Foreskin keratinocyte (primary cell): ENCODE measurements at places on chromosomes 2 and 18.

DNA sequence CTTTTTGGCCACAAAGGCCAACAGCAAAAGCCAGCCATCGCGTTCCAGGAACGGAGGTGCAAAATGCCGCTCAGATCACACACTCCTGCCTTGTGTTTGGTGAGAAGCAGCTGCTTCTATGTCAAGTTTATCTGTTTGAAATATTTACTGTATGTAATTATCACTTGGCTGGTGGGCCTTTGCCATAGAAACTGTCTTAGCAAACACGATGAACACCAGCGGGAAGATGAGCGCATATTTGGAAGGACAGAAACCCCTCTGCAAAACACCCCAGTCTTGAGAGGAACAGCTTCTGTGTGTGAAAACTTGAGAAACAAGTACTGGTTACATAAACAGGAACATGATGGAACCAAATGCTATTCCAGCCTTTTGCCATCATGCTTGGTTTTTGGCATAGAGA lies 59.7 kb downstream of the SCG2 start:
- DNase-seq, result no peak

- no peak for DNase-seq
These were observed 18.6 kb downstream of the SF3B1 start for GRCh38 chr2:197416268-197416667.

GRCh38 chr2:222960126-222960525 lies 91.9 kb upstream of the KCNE4 start:
- peak; percentile 30 for DNase-seq

DNA sequence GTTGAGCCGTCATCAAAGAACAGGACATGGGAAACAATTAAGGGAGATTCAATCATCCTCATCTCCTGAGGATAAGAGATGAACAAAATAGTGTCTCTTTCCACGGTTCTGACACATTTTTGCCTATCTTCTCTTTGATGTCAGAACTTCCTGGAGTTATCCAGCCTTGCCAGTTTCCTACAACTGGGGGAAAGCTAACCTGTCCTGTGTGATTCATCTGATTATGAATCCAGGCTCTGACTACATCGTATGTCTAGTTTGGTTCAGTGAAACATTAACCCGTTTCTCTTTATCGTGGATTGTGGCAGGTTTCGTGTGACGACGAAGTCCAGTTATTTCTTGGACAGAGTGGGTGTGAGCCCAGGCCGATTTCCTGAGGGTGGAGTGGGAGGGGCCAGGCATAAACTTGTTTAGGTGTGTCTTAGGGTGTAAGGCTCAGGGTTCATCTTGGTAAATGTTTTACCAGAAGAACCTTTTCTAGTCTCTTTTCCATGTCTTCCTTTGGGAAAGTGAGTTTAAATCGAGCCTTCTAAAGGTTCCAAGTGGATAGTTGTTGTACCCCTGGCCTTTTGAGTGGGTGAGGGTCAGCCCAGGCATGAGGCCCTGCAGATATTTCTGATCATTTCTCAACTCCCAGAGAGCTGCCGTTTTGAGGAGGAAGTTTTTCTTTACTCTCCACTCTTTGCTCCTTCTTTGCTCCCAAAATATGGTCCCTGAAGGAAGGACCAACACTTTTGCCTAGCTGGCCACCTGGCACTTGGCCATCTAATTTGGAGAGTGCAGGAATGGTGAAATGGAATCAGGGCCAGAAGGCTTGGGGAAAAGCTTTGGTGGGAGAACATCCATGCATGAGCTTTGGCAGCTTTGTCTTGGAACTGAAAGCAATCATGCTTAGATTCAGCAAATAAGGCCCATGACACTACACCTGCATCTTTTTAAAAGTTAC lies 50.4 kb upstream of the FZD5 start:
- no peak for DNase-seq

DNA sequence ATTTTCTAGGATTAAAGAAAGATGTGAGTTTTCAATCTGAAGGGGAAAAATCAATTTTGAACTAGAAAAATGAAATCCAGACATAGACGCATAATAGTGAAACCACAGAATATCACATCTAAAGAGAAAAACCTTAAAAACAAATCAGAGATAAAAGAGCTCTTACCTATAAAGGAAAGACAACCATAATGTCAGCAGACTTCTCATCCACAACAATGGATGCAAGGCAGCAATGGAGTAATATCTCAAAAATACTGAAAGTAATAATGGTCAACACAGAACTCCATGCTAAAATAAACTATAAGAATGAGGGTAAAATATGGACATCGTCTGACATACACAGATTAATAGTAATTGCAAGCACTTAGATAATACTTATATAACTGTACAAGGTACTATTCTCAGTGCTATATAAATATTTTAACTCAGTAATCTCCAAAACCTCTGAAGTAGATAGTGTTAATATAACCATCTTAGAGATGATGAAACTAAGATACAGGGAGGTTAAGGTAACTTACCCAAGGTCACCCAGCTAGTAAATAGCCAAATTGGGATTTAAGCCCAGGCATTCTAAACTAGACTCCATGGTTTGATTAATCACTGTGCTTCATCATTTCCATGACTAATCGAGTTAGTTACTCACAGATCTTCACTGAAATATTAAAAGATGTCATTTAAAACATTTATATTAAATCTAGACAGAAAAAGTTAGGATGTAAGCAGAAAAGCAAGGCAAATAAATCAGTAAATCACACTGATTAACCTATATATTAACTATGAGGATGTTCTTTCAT lies 89.4 kb upstream of the SPTBN1 start:
- peak; percentile 38 for DNase-seq

GRCh38 chr2:46517485-46517884 lies 38.1 kb downstream of the TMEM247 start:
- DNase-seq, result no peak

DNA sequence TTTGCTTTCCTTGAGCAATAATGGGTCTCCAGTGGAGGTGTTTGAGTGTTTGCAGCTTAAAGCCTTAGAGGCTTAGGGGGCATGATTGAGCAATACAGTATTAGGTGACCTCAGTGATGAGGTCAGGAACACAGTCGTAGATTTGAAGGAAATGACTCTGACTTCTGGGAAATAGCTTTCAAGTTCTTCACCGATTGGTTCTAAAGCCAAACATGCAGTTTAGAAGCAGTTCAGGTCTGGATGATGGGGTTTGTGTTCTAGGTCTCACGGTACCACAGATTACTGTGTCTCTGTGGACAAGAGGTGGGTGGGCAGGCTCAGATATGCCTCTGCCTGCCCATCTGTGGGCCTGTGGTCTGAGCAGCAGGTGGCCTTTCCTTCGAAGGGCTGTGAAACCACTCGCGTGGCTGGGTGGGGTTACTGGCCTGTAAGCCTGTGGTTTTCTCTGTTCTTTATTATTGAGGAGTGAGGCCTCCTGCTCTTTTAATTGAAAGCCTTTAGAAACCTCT lies 7.8 kb downstream of the MTHFD2 start:
- no peak for DNase-seq

DNA sequence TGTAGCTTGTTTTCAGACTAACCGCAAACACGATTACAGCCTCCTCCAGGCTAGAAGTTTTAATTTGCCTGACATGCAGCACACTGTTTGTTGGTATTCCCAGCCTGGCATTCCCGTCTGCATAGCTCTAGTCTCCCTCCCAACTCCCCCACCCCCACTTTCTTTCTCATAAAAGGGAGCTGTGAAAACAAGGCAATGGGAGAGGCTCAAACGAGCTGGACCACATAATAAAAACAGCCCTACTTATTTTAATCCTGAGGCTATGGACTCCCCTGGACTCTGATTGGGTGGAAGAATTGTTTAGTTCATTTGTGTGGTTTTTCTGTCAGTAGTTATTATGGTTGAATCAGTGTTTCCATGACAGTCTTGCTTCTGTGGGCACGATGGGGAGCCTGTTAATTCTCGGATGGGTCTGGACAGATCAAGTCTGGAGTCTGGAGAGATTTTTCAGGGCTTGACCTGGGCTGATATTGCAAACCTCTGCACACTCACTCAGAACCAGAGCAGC lies 1.2 kb downstream of the STON1 start:
- peak; percentile 89 for DNase-seq

DNA sequence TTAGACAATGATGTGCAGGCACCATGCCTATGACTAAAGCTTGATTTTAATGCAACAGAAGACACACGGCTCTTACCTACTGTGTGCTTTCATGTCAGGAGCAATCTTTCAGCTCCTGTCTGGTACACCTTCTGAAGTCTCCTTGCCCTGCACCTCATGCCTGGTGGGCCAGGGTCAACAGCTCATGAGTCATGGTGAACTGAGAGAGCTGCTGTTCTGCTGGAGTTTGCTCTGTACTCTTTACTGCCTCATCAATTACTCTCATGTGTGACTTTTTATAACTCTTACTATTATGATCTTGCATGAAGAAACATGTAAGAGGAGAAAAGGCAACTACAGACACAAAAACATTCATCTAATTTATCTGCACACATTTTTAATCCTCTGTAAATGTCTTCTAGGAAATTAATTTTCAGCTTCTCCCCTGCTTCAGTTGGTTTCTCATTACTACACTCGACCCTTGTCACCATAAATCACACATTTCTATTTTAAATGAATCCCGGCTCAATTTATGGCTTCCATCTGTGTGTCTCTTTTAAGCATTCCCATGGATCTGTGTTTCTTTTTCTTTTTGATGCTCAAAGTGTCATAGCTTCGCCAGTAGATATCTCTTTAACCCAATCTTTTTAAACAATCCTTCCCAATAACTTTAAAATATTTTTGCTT lies 9.7 kb downstream of the SERPINB7 start:
- no peak for DNase-seq

DNA sequence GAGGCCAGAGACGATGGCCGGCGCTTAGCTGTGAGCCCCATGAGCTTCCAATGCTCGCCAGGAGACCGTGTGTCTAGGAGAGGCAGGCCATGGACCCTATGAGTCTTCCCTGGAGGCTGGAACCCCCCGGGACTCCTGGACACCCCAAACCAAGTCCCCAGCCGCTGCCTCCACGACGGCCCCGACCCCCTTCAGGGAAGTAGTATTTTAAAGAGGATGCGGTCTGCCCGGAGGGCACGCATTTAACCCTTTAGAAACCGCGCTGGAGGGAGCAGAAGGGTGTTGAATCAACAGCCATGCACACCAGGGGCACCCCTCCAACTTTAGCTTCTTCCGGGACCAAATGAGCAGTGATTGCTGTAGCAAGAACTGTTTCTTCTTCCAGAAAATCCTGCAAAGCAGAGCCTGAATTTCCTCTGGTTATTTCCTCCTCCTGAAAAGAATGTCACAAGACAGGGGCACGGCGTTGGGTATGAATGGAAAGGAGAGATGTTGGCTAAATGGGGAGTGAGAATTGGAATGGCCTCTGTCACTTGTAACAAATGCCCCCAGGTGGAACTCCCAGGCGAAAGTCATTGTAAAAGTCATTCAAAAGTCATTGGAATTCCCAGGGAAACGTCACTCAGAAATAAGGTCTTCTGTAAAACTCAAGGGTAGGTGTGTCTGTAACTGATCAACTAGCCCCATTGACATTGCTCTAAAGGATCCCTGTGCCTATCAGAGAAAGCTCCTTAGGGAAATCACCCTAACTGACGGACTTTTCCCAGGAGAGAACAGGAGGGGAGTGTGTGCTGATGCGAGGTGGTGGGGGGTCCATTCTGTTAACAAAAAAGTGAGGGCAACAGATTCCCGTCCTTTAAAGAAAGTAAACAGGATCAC lies 5.8 kb upstream of the GBX2 start:
- no peak for DNase-seq
